ENCODE measurements at places on chromosomes 7 and 10.

- DNase-seq, result no peak
Observed at GRCh38 chr7:82624337-82624736, 180.8 kb upstream of the CACNA2D1 start.

DNA sequence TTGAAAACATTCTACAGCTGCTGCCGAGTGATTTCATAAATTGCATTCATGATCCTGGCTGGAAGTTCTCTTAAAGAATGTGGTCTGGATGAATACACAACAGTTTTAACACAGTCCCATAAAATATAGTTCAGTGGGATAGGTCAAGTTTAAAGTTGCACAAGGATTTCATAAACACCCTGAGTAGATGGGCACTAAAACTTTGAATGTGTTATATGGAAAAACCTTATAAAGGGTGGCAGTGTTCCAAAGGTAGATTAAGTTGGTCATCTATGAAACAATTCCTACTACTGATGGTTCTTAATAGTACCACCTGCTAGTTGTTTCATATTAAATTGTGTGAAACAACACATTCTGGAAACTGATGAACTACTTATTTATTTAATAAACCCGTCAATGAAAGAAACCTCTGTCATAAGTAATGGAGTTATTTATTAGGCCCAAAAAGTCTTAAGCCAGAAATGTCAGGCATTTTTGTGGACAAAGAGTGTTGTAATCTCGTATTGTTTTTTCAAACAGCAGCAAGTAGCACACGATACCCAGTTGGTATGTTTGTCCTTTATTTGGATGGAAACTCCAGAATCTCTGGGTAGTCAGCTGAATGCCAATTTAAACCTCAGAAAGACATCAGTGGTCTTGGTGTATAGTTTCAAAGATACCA is 14.3 kb upstream of the RPA3 start:
- DNase-seq, result no peak

GRCh38 chr10:119778776-119779445 is 53.1 kb downstream of the INPP5F start:
- DNase-seq, result no peak

GRCh38 chr10:103504181-103504783 is 10.8 kb downstream of the NEURL1 start:
- DNase-seq, result peak; percentile 56

GRCh38 chr7:98348726-98349474 is 52.0 kb downstream of the BAIAP2L1 start:
- DNase-seq, result no peak

GRCh38 chr7:129122078-129122750 is 22.3 kb upstream of the TSPAN33 start:
- DNase-seq, result no peak

DNA sequence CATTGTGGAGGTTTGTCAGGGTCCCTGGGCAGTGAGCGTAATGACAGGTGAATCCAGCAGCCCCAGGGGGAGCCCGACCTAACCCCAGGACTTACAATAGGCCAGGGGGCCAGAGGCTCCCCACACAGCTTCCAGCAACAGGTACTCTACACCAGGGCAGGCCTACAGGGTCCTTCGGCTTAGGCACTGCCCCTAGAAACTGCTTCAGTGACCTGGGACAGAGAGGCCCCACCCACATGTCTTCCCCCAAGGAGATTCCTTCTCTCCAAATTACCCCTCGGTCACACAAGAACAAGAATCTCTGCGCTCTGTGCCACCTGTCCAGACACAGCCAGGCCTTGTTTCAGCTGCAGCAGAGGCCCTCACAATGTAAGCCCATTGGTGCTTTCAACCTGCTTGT is 24.4 kb downstream of the SKIDA1 start:
- DNase-seq, result no peak

DNA sequence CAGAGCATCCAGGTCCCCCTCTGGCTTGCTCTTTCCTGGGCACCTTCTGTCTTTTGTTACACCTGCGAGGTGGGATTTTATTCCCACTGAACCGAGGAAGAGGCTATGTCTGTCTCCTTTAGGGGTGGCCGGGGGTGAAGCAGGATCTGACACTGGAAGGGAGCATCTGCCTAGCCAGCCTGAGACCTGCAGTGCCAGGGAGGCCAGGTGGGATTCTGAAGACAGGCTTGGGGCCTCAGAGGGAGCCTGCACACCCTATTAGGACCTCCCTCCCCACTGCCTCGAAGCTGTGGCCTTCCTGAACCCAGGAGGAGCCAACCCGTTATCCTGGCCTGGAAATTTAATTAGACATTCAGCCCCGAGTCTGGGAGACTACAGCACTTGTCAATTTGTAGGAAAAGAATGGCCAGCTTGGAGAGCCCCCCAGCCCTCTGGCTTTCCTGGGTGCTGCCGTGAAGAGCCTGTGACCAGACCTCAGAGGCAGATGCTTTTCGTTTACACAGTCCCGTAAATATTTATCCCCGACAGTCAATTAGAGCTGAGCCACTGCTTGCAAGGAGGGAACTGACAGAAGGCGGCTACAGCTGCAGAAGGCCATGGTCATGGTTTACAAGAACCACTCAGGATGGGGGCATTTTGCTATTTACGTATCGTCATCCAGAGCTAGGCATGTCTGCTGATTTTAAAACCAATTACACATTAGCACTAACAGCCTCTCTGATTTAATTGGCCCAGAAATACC is 19.7 kb downstream of the CHAT start:
- no peak for DNase-seq
